ENCODE measurements at places on chromosomes 4 and X.

DNA sequence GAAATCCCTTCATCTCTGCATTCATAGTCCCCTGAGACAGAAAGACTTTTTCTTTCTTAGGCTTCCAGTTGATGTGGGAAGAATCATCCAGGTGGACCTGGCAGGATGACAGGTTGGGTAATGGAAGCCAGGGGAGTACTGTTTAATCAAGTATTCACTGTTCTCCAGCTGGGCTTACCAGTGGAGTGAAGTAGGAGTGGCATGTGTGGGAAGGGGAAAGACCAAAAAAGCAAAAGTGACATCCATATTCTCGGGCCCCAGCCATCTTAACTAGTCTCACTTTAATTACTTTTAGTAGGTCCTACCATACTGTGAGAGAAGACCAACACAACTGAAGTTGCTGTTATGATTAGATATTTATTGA is 18.5 kb downstream of the VSIG4 start:
- no peak for DNase-seq

- DNase-seq = no peak
Measured at GRCh38 chr4:119264743-119265142, 52.2 kb downstream of the USP53 start.

GRCh38 chrX:9431281-9431680 is 33.6 kb upstream of the TBL1X start:
- DNase-seq = no peak

GRCh38 chr4:166527500-166527899 is 654.5 kb downstream of the TLL1 start:
- no peak for DNase-seq

DNA sequence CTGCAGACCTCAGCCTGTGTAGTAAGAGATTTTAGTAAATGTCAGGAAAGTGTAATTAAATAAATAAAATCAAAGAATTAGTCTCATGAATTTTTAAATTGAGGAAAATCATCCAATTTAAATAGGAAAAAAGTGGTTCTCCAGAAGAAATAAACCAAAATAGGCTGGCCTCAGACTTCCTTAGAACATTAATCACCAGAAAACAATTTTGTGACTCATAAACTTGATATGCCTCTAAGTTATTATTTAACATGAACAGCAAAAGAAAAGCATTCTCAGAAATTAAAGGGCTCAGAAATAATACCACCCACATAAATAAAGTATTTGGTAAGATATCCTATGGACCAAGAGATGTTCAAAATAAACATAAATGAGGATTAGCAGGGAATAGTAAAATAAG is 14.3 kb downstream of the FAM47B start:
- DNase-seq = no peak

DNA sequence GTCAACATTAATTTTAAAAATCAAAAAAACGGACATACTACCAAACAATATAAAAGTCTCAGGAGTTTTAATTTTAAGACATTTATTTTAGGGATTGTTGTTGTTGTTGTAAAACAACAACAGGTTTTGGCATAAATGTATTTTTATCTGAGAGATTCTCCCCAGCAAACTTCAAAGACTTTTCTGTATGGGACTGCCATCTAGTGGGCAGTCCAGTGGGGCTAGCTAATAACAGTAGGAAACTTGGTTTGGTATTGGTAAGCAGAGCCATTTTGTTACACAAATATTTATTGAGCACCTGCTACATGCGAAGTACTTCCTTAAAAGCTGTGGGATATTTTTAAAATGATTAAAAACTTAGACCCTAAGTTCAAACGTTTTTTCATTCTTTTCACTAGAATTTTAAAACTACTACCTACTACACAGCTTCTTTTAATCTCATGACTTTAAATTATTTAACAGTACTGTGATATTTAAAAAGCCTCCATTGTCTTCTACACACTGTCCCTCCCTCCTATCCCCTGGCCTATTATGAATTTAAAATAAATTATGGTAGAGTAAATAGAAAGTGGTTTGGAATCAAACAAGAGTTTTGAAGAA is 1028.4 kb upstream of the INTU start:
- DNase-seq = peak; percentile 20

DNA sequence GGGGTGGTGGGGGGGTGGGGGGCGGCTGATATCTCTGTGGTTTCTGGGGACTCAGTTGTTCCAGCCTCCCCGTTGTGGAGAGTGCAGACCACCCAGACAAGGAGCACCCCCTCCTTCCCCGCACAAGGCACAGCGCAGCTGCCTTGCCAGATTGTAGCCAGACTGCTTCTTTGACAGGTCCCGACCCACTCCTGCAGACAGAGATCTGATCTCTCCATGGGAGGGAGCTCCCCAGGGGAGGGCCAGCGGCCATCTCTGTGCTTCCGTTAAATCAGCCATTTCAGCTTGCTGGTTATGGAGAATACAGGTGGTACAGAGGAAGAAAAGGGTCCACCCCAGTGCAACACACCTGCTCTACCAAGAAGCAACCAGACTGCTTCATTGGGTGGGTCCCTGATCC is 80.8 kb downstream of the FGF16 start:
- DNase-seq = peak; percentile 8

DNA sequence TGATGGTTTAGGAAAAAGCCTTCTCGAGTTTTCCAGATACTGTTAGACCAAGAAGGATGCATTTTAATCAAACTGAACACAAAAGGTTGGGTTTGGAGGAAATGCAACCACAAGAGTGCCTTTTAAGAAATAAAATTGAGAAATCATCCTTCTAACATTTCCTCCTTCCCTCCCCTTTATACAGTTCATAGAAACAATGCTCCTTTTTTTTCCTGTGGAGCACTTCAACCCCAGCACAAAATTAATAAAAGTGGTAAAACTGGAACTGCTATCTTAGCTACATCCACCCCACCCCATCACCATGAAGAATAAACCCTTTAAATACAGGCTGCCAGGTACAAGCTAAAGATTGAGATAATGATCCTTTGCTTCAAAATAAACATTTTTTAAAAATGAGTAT is 211.1 kb downstream of the RELL1 start:
- no peak for DNase-seq

DNA sequence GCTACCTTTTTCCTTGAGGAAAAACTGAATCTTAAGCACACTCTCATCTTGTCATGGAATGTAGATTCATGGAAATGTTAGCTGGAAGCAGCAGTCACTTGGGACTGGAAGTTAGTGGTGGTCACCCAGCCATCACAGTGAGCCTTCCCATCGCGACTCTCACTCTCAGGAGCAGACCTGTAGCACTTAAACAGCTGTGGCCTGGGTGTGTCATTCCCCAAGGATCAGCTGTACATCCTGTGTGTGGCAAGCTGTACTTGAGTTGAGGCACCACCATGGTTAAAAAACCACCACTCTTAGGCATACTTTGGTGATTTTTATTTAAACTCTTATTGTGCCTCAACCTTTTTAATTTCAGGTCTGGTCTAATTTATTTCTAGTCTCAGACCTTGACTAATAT is 46.7 kb downstream of the JADE1 start:
- DNase-seq = no peak

- no peak for DNase-seq
Measured at GRCh38 chr4:34047363-34047762, 2197.0 kb downstream of the ARAP2 start.

- DNase-seq = no peak
Measured at GRCh38 chrX:9141496-9141895, 107.6 kb upstream of the FAM9B start.

DNA sequence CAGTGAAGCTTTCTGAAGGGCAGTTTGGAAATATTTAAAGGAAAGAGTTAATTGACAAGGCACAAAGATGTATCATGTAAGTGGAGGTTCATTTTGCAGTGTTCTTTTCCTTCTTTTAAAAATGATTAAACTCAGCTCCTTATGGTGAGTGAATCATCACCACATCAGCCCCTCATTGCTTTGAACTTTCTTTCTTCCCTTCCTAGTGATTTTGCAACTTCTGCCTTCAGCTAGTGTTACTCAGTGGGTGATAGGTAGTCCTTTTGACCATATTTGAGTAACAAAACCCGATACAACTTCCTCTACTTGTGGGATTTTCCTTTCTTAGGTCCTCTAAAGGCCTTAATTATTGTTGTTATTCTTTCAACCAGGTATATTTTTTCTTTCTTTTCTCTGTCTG is 8.2 kb downstream of the ZCCHC4 start:
- DNase-seq = no peak

DNA sequence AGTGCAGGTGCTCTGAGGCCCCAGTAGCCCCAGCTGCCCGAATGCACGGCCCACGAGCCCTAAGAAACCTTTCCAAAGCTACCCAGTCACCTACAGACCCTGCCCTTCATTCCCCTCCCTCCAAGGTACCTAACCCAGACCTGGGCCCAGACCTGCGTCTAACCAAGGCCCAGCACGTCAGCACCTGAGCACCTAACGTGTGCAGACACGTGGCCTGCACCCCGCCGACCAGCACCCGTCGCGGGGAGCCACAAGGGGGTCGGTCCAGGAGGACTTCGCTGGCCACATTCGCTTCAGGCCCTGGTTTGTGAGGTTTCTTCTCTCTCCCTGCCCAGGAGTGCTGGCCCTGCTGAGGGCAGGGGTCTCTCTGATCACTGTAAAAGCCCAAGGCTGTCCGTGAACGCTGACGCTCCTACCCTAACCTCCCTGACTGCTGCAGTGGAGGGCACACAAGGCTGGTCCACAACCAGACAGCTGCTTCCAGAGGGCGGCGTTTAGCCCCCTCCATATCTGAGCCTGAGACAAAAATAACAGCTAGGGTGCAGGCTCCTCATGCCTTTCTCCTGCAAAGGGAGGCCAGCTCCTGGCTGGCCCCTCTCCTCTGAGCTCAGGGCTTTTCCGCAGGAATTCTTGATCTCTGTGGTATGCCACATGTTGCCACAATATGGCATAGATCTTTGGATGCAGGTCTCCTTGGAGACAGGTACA is 31.8 kb downstream of the WDR1 start:
- DNase-seq = no peak

- DNase-seq = peak; percentile 71
Measured at GRCh38 chrX:427812-428725, 41.4 kb upstream of the PPP2R3B start.

DNA sequence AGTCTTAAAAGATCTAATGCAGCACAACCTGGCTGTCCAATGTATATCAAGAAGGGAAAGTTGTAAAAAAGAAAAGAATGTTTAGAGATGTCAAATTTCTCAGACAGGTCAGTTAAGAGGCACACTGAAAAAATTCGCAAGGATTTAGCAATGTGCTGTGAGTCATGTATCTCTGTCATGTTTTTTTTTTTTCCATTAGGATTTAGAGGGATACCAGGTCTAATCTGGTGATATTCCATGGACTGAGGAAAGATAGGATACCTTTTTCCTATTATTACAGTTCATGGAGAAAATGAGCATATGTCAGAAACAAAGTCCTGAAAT is 815.4 kb upstream of the PCDH10 start:
- no peak for DNase-seq

DNA sequence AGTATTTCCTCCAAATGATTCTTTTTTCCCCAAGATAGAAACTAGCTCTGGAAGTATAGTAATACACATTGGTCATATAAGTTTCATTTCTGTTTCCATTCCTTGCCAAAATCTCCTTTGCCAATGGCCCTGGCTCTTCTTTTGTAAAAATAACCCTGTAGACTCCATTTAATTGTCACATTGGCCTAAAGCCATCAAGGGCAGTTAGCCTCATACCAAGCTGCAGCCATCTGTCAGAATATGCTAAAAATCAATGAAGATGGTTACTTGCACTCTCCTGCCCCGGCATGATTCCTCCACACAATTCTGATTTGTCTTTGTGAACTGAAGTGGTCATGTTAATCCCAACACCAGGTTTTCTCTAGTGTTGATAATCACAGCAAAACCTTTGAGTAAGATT is 380.5 kb downstream of the SH2D1A start:
- DNase-seq = no peak

DNA sequence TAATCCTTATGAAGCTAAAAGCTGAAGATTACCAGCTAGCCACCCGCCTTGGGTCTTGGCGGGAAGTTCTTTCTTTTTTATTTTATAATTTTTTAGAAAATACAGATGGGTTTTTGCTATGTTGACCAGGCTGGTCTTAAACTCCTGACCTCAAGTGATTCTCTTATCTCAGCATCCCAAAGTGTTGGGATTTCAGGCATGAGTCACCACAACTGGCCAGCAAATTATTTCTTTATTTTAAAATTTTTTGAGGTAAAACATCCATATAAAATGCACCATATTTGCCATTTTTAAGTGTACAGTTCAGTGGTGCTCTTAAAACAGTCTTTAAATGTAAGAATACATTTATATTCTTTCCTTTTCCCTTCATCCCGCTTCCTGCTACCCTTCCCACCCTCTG is 40.6 kb upstream of the ANTXR2 start:
- DNase-seq = no peak

- DNase-seq = no peak
Measured at GRCh38 chrX:49249071-49249470, 13.8 kb downstream of the CCDC22 start.

GRCh38 chrX:4764888-4765287 is 1051.4 kb upstream of the PRKX start:
- DNase-seq = no peak

- no peak for DNase-seq
Measured at GRCh38 chrX:34866646-34867045, 76.0 kb upstream of the FAM47B start.

DNA sequence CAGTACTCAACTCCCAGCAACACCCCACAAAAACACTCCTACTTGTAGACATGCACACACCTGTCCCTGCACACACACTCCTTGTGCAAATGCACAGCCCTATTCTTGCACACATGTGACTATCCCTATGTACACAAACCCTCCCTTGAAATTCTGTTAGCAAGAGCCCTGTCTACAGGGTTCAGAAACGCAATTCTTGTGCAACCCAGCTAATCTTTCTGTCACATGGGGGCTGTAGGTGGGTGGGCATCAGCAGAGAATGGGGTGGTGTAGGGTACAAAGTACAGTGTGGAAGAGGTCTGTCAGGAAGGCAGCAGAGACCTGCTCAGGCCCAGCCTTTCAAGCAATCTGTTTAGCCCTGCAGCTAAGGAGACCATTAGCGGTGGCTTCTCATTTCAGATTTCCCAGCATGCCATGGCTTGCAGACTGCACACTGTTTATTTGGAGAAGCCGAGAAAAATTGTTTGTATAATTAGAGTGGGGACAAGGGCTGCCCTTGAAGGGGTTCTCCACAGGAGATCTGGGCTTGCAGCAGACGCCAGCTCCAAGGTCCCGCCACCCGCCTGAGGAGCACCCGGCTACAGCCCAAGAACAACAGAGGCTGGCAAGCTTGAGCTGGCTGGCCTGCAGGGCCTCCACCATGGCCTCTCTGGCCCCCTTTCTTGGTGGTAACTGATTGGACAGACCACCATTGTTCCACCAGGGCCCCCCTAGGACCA is 144.0 kb upstream of the PJA1 start:
- no peak for DNase-seq

DNA sequence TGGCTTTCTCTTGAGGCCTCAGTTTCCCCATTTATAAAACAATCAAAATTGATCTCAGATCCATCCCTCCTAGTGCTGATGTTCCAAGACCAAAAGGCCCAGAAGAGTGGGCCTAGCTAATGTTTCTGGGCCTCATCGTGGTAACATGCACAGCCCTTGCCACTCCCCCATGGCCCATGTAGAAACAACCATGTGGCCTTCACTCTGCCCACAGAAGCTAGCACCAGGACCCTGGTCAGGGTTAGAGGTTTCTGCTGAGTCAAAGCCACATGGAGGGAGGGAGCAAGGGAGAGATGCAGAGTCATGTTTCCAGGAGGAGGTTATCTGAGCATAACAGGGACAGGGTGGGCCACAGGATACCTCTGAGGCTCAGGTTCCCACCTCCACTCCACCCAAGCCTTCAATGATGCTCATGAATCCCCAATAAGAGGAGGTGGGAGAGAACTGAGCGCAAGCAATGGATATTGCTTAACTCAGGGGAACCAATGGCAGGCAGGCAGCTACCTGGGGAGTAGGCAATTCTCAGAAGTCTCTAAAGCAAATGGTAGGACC is 16.9 kb downstream of the OTUD5 start:
- DNase-seq = no peak

GRCh38 chr4:39323821-39324220 is 42.3 kb downstream of the RFC1 start:
- no peak for DNase-seq

Data from WTC11 (cell line).